ENCODE measurements at places on chromosomes 7 and 10.
A peak's percentile ranks its signal among the peaks of the same experiment; 100 is the strongest.

DNA sequence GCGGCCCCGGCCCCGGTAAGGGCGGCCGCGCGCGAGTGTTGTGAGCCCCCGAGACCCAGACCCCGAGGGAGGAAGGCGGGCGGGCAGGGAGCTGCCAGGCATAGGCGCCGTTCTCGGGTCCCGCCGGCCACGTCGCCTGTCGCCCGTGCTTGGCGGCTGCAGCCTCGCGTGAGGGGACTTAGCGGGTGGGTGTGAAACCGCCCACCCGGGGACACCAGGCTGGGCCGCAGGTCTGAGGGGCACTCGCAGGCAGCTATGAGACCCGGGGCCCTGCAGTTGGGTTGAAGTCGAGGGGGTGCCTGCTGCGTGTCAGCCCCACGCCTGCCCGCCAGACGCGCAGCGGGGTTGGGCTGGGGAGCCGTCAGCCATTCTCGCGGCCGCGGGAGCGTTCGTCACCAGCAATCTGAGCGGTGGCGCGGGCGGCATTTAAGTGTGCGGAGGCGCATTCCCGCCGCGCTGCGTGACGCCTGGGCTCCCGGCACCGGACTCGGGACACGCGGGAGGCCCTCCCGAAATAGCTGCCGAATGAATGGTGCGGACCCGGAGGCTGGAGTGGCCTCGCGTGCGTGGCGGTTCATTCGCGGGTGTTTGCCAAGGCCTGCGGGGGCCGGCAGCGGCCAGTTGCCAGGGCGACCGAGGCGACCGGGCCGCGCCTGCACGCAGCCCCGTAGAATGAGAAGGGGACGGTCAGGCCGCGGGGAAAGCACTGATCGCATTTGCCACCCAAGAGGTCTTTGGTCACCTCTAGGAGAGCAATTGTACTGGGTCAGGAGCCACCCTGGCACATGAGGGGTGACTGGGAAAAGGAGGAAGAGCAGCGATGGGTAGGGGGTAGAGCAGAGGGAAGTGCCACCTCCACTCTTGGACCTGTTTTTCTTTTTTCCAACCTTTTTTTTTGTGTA is 750 bp downstream of the ZNF398 start:
- DNase-seq = peak; percentile 29

GRCh38 chr7:130936202-130936931 is 202.4 kb upstream of the KLF14 start:
- DNase-seq = no peak

- DNase-seq = no peak
These were observed 118.6 kb downstream of the ZMIZ1 start for GRCh38 chr10:79187121-79187940.

GRCh38 chr7:104677587-104677986 is 336.4 kb upstream of the KMT2E start:
- DNase-seq = no peak

DNA sequence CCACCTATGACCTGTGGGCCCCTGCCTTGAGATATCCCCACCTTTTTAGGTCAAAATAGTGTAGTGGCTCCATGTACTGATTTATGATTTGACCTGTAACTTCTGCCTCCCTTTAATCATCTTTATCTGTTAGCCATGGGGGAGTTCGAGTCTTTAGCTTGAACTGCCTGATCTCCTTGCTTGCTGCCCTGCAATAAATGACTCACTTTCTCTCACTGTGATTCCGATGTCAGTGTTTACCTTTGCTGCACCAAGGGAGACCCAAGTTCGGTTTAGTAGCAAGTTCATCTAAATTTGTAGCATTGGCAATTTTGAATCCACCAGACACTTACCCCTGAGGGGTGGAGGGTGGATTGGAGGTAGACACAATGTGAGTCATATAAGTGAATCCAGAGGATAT is 814.6 kb upstream of the AUTS2 start:
- DNase-seq = no peak

DNA sequence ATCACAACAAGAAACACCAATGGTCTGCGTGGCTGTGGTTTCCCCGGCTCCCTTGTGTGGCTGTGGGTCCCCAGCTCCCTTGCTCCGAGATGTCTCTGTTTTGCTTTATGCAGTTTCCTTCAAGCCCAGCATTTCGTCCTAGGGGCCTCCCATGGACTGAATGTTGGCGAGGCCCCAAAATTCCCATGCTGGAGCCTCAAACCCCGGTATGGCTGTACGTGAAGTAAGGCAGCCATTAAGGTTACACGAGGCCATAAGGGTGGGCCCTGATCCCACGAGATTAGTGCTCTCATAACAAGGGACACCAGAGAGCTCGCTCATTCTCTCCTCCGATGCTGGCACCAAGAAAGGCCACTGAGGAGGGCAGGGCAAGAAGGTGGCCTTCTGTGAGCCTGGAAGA is 44.6 kb downstream of the INSIG1 start:
- no peak for DNase-seq

DNA sequence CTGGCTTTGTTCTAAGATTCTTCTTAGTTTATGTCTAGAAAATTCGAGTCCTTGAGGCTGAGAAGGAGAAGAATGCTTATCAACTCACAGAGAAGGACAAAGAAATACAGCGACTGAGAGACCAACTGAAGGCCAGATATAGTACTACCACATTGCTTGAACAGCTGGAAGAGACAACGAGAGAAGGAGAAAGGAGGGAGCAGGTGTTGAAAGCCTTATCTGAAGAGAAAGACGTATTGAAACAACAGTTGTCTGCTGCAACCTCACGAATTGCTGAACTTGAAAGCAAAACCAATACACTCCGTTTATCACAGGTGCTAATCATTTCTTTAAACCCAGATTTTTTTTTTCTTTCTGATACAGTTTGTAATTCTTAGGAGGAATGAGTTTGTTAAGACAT is 6.7 kb downstream of the CEP55 start:
- DNase-seq = no peak

DNA sequence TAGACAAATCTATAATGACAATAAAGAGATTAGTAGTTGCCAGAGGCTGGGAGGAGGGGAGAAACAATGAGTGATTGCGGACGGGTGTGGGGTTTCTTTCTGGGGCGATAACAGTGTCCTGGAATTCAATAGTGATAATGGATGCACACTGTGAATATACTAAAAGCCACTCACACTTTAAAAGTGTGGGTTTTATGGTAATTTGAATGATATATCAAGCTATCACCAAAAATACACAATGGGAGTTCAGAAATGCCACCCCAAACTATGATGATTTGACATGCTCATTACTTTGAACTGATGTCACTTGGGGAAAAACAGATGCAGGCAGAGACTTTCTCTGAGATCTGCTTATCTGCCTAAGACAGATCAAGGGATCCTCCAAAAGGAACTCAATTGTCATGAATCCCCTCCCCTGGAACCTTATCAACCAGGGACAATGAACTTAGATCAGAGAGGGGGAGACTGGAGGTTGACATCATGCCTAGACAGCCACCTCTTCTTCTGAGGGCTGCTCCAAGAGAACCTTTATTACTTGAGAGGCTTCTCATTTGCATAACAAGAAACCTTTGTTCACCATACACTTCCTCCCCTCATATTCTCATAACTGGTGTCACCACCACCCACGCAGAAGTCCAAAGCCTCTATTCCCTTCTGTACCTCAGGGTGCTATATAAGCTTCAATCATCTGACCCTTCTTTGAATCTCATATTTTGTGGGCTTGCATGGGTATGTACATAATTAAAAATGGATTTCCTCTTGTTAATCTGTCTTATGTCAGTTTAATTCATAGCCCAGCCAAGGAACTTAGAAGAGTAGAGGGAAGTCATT is 14.8 kb upstream of the ZC3HAV1 start:
- no peak for DNase-seq

DNA sequence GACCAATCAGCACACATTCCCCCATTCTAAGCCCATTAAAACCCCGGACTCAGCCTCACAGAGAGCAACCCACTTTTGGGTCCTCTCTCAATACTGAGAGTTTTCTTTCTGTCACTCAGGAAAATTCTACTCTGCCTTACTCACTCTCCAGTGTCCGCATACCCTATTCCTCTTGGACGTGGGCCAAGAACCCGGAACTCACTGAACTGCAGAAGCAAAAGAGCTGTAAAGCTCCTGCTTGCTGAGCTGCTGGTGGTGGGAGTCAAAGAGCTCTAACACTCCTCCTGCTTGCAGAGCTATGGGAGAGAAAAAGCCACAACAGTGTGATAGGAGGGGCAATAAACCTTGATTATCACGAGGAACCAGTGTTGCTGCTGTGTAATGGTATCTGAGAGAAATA is 386.9 kb downstream of the POM121L12 start:
- no peak for DNase-seq

- DNase-seq = no peak
These were observed 15.4 kb downstream of the CLCN1 start for GRCh38 chr7:143331179-143331801.

DNA sequence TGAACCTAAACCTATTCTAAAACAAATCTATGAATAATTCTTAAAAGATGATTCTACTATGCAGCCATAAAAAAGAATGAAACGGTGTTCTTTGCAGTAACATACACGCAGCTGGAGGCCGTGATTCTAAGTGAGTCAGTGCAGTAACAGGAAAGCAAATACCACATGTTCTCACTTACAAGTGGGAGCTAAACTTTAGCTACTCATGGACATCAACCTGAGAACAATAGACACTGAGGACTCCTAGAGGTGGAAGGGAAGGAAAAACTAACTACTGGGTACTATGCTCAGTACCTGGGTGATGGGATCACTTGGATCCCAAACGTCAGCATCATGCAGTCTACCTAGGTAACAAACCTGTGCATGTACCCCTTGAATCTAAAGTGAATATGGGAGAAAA is 575.0 kb upstream of the MGMT start:
- no peak for DNase-seq

DNA sequence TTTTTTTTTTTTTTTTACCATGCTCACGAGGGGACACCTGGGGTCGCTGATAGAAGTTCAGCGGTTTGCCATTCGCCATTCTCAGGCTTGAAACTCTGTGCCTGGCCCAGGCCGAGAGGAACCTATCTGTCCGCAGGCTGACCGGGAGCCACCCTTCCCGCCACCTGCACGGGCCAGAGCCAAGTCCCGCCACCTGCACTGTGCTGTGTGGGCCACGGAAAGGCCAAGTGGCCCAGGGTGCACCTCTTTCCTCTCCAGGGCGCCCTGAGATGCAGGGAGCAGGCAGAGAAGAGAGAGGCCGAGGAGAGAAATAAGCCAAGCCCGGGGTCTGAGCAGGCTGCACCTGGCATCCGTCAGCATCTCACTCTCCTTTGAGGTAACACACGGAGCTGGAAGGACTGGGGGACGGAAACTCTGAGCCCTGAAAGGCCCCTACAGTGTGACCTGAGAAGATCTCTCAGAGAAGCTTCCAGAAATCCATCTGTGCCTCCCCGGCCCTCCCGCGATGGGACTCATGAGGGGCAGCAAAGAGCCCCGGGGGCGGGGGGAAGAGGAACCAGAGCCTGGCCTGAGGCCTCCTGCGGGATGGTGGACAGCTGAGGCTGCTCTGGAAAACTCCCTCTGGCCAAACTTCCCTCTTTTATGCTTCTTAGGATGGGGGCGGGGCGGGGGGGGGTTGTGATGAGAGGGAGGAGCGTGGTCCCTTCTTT is 46.6 kb downstream of the PRKAG2 start:
- DNase-seq = no peak

GRCh38 chr10:110863361-110863760 is 8.4 kb upstream of the PDCD4 start:
- DNase-seq = no peak

- DNase-seq = no peak
These were observed 14.4 kb downstream of the DENND2A start for GRCh38 chr7:140625908-140626868.

GRCh38 chr7:134353411-134353810 is 36.7 kb upstream of the SLC35B4 start:
- no peak for DNase-seq

GRCh38 chr10:132563485-132564248 is 26.1 kb downstream of the INPP5A start:
- no peak for DNase-seq

DNA sequence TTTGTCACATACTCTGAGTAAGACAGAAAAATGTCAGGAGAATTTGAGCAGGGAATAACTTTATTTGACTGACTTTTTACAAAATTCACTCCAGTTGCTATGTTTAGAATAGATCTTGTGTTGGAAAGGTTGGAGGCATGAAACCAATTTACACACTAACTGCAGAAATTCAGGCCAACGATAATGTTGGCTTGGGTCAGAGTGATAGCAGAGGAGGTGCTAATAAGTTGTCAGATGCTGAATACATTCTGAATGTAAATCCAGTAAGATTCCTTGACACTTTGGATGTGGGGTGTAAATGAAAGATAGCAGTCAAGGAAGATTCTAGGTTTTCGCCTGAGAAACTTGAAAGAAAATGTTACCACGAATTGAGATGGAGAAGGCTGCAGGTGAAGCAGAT is 502.5 kb upstream of the GHITM start:
- no peak for DNase-seq

- no peak for DNase-seq
These were observed 802.3 kb upstream of the SORCS1 start for GRCh38 chr10:107966826-107967225.

DNA sequence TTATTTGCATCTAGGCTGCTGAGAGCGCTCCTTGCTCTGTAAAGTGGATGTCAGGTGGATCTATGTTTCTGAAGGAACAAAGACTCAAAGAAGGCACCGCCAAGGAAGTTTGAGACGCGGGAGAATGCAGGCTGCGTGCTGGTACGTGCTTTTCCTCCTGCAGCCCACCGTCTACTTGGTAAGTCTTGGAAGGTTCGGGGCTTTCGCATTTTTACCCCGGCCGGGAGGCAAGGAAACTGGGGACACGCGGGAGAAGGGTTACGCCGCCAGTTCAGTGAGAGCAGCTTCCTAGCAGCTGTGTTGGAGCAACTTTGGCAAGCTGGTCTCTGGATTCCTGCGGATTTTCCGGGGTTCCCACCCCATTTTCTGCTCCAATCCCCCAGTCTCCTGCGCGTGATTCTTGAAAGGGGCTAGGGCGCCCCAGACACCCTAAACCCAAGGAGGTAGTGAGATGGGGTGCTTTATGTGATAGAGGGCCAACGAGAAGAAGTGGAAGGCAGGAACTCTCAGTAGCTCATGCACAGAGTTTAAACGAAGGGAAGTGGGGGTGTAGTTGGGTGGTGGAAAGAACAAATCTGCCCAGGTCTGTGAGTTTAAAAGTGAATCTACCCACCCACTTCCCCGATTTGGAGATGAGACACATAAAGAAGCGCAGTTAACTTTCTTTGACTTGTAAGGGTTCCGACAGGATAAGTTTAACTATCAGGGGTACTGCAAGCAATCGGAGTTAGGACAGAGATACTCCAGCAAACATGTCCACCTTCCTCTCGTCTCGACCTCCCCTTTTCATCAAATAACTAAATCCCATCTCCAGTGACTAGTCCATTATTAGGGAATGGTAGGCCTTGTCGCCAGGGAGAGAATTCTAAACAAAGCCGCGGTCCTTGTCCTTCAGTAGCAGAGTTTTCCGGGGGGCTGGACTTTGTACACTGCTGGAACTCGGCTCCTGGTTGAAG is 2.5 kb downstream of the NXPH1 start:
- no peak for DNase-seq

- no peak for DNase-seq
These were observed 67.8 kb downstream of the CREM start for GRCh38 chr10:35194471-35194870.

- DNase-seq = no peak
These were observed 790 bp downstream of the ADAM22 start for GRCh38 chr7:87934699-87935383.

DNA sequence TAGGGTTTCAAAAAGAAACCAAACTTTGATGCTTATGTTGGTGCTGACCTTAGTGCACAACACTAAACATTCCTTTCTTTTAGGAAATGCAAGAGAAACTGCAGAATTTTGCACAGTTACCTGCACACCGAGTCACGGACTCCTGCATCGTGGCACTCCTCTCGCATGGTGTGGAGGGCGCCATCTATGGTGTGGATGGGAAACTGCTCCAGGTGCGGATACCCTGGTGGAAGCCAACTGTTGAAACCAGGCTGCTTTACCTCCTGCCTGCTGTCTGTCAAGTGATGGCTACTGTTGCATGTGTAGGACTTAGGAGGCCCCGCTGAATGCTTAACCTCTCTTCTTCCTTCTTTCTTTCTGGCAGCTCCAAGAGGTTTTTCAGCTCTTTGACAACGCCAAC is 11.7 kb downstream of the CASP2 start:
- peak; percentile 22 for DNase-seq

Measured in stimulated activated CD4-positive, alpha-beta T cell treated with anti-CD3 and anti-CD28 coated beads, TNF-alpha, amount 100 ng/mL, for 24 hours (primary cell).